ENCODE measurements at places on chromosomes 6 and 20.

DNA sequence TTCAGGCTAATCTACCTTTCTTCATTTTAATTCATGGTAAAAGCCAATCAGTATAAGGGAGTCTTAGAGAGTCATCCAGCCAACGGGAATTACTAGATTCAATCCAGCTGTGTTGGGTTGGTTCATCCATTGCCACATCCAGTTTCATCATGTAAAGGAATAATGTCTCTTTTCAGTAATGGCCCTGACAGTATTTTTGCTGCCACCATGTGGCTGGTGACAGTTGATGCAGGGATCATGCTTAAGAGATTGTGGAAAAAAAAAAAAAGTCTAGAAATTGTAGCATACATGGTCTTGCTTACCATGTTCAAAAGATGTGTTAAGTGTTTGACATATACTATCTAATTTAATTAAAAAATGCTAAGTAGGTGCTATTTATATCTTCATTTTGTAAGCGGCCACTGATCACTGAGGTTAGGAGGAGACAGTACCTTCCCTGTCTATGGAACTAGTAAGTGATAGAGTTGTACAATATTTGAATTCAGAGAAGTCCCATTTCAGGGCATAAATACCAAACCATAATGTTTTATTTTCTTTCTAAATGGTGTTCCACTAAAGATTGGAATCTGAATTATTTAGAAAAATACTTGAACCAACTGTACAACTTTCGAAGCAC, 135.9 kb downstream of the KHDRBS2 start:
- no peak overlapping the region for H3K27ac ChIP-seq
- DNase-seq = peak; percentile 79
- H3K36me3 ChIP-seq = no peaks in the 10 kb centered on the region
- no peak overlapping the region for H3K4me3 ChIP-seq

DNA sequence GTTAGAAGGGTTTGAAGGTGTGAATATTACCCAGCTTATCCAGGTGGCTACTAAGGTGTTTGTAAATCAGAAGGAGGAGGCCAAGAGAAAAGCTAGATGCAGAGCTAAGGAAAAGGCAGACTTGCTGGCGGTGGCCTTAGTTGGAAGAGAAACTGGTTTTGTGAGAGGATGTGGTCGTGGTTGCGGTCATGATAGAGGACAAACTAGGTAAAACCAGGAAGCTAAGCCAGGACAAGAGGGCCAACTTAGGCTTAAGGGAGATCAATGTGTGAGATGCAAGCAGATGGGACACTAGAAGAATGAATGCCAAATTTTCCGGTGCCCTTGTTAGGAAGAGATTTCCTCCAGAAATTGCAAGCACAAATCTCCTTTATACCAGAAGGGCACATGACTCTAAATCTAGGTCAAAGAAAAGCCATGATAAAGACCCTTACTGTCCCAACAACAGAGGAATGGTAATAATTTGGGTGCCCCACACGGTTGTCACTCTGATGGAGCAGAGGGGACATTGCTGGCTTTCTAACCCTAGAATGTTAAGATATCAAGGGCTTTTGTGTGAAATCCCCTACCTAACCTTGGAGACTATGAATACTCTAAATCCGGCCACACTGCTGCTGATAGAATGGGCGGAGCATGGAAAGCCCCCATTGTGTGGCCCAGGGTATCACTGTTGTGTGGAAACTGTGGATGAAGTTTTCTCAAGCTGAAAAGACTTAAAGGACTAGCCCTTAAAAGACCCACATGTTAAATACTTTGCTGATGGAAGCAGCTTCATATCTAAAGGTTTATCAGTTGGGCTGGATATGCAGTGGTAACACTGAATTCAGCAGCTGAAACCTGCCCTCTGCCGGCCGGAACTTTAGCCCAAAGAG, 7.8 kb downstream of the IL22RA2 start:
- no peak overlapping the region for H3K27ac ChIP-seq
- H3K4me1 ChIP-seq = no peaks in the 10 kb centered on the region
- H3K27me3 ChIP-seq = no peaks in the 10 kb centered on the region

- no peaks in the 10 kb centered on the region for H3K27me3 ChIP-seq
- H3K4me1 ChIP-seq = peaks cover 12% of the 10 kb centered on the region
- H3K4me3 ChIP-seq = no peak overlapping the region
- H3K27ac ChIP-seq = no peak overlapping the region
- no peaks in the 10 kb centered on the region for H3K36me3 ChIP-seq
- DNase-seq = peak; percentile 34
Measured at GRCh38 chr6:134351615-134352474, 33.9 kb upstream of the SGK1 start.

DNA sequence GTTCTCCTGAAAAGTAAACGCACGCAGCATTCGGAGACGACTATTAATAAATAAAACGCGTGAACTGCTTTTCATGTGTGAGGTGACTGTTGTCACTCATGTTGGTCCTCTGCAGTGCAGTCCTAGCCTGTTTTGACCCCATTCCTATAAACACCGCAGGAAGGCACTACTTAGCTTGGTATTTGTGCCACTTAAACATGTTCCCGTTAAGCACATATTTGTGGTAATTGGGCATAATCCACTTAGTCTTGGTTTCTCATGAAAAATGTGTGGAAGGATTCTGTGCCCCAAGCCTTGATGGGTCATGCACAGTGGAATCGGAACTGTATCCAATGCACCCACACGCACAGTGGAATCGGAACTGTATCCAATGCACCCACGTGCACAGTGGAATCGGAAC, 313.9 kb downstream of the THBS2 start:
- no peak overlapping the region for H3K27ac ChIP-seq
- no peaks in the 10 kb centered on the region for H3K36me3 ChIP-seq
- H3K27me3 ChIP-seq = peaks cover 15% of the 10 kb centered on the region
- H3K4me1 ChIP-seq = no peaks in the 10 kb centered on the region

DNA sequence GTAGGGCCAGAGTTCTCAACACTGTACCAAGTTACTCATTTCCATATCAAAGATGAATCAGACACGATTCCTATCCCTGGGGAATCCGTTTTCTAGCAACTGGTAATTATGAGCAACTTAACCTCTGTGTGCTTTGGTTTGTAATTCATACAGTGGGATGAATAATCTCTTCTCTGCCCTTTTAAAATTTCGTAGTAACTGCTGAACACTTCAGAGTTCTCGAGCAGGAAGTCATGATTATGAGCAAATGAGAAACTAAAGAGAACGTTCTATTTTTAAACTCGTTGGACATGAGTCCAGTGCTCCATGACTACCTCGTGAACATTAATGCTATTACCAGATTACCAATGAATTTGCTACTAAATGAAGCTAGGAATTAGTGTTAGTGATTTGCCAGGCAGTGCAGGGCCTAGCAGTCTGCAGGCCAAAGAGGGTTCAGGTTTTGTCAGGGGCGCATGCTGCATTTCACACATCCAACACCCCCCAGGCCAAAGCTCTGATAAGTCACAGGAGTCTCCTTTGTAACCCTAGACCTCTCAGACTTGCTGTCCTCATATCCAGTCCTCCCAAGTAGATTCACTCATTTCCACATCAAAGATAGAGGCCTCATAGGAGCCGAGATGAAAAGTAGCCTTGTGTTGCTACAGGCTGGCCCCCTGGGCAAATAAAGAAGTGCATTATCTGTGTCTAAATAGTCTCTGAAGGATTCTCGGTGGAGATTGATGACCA, 45.8 kb upstream of the VSTM2L start:
- no peak overlapping the region for H3K4me3 ChIP-seq
- DNase-seq = peak; percentile 28
- no peaks in the 10 kb centered on the region for H3K4me1 ChIP-seq
- H3K36me3 ChIP-seq = peaks cover 23% of the 10 kb centered on the region
- no peaks in the 10 kb centered on the region for H3K27me3 ChIP-seq

GRCh38 chr6:145244349-145245100, 490.8 kb downstream of the EPM2A start:
- no peak for DNase-seq
- peaks cover 2% of the 10 kb centered on the region for H3K4me1 ChIP-seq
- no peak overlapping the region for H3K27ac ChIP-seq
- H3K27me3 ChIP-seq = no peaks in the 10 kb centered on the region
- no peak overlapping the region for H3K4me3 ChIP-seq
- H3K36me3 ChIP-seq = no peaks in the 10 kb centered on the region

GRCh38 chr6:111096246-111096645, 8.9 kb downstream of the SLC16A10 start:
- H3K27me3 ChIP-seq = peaks cover 25% of the 10 kb centered on the region
- no peak for DNase-seq
- no peaks in the 10 kb centered on the region for H3K36me3 ChIP-seq
- H3K4me1 ChIP-seq = peaks cover 2% of the 10 kb centered on the region
- no peak overlapping the region for H3K4me3 ChIP-seq
- no peak overlapping the region for H3K27ac ChIP-seq

DNA sequence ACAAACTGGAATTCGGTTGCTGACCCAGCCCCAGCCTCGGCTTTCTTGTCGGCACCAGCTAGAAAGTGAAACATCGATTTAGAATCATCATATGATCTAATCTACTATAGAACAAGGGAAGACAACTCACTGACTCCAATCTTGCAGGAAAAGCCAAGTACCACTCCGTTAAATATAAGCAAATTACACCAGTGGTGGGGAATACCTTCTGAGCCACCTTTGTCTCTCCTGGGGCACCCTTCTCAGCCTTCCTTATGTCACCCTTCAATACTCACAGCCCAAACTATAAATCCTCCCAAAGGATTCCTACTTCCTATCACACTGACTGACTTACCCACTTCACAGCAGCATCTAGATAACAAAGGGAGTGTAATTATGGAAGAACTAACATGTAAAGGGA, 7.5 kb downstream of the RPS10 start:
- peaks cover 3% of the 10 kb centered on the region for H3K4me1 ChIP-seq
- H3K27me3 ChIP-seq = no peaks in the 10 kb centered on the region
- no peak for DNase-seq
- peaks cover 71% of the 10 kb centered on the region for H3K36me3 ChIP-seq
- no peak overlapping the region for H3K4me3 ChIP-seq
- no peak overlapping the region for H3K27ac ChIP-seq

GRCh38 chr6:160221423-160221822, 37.2 kb downstream of the SLC22A2 start:
- H3K27ac ChIP-seq = no peak overlapping the region
- no peak for DNase-seq
- H3K27me3 ChIP-seq = peaks cover 12% of the 10 kb centered on the region
- no peaks in the 10 kb centered on the region for H3K4me1 ChIP-seq
- H3K36me3 ChIP-seq = no peaks in the 10 kb centered on the region

GRCh38 chr6:13124131-13124530, 204.2 kb downstream of the TBC1D7 start:
- H3K36me3 ChIP-seq = no peaks in the 10 kb centered on the region
- no peaks in the 10 kb centered on the region for H3K27me3 ChIP-seq
- H3K4me1 ChIP-seq = no peaks in the 10 kb centered on the region
- DNase-seq = no peak
- no peak overlapping the region for H3K4me3 ChIP-seq

GRCh38 chr6:105357165-105357564, 45.7 kb downstream of the PREP start:
- H3K27ac ChIP-seq = no peak overlapping the region
- peaks cover 43% of the 10 kb centered on the region for H3K36me3 ChIP-seq
- H3K27me3 ChIP-seq = no peaks in the 10 kb centered on the region
- peaks cover 4% of the 10 kb centered on the region for H3K4me1 ChIP-seq

GRCh38 chr6:127959869-127960268, 59.0 kb upstream of the THEMIS start:
- no peaks in the 10 kb centered on the region for H3K36me3 ChIP-seq
- no peak overlapping the region for H3K27ac ChIP-seq
- no peaks in the 10 kb centered on the region for H3K4me1 ChIP-seq
- no peaks in the 10 kb centered on the region for H3K27me3 ChIP-seq
- no peak overlapping the region for H3K4me3 ChIP-seq

DNA sequence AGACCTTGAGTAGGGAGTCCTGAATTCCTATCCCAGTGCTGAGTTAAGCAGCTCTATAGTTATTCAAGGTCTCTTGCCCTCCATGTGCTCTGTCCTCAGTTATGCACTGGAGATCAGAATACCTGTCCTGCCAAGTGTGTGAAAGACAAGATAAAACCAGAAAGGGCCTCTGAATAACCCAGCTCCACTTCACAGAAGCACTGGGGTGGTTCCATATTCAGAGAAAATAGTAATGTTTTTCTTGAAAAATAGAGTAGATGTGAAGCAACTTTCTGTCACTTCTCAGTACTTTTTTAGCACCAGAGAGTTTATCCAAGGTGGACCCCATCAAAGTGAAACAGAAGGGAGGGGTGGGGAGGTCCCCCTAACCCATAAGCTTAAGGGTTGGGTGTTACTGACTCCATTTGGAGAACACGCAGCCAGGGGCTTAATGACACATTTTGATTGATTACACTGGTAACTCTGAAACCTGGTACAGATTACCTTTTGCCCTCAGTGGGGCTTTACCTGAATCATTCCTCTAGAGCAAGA, 509.8 kb upstream of the JARID2 start:
- H3K4me1 ChIP-seq = peaks cover 4% of the 10 kb centered on the region
- no peak overlapping the region for H3K27ac ChIP-seq
- H3K27me3 ChIP-seq = no peaks in the 10 kb centered on the region
- no peak overlapping the region for H3K4me3 ChIP-seq
- H3K36me3 ChIP-seq = no peaks in the 10 kb centered on the region

- H3K4me3 ChIP-seq = no peak overlapping the region
- DNase-seq = no peak
- no peaks in the 10 kb centered on the region for H3K36me3 ChIP-seq
- no peaks in the 10 kb centered on the region for H3K27me3 ChIP-seq
Measured at GRCh38 chr6:96783307-96783706, 54.0 kb downstream of the GPR63 start.

DNA sequence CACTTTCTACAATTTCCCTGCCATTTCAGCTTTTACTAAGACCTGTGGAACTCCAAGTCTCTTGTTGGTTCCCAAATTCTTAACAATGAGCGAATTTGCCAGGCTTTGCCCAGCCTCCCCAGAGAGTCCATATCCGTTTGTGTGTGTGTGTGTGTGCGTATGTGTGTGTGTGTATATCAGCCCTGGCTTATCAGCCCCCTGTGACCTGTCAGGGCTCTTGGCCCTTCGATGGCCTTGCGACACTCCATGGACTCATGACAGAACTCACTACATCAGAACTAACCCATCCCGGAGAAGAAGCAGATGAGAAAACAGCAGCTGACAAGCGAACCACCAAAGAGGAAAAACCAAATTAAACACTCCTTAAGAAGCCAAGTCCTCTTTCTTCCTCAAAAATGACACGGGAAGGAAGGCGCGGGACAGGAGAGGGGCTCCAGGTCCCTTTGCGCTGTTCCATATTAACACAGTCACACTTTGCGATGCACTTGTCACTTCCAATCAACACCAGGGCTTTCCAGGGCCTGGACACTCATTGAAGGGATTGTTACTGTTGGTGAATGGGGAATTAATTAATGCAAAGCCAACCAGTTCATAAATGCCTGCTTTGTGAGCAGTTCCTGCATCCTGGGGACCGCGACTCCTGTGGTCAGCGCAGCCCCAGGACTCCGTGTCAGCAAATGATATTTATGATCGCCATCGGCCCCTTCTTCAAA, 524.0 kb downstream of the CD83 start:
- no peak overlapping the region for H3K4me3 ChIP-seq
- no peaks in the 10 kb centered on the region for H3K36me3 ChIP-seq
- H3K27ac ChIP-seq = no peak overlapping the region

GRCh38 chr20:58019027-58019849, 209.2 kb downstream of the ANKRD60 start:
- no peak overlapping the region for H3K4me3 ChIP-seq
- H3K27me3 ChIP-seq = no peaks in the 10 kb centered on the region
- no peak overlapping the region for H3K27ac ChIP-seq
- H3K4me1 ChIP-seq = peaks cover 1% of the 10 kb centered on the region
- H3K36me3 ChIP-seq = no peaks in the 10 kb centered on the region

GRCh38 chr6:135043846-135044245, 10.8 kb downstream of the HBS1L start:
- H3K4me3 ChIP-seq = no peak overlapping the region
- H3K27ac ChIP-seq = no peak overlapping the region
- no peak for DNase-seq
- peaks cover 43% of the 10 kb centered on the region for H3K36me3 ChIP-seq

Measured in mesenchymal stem cell (in vitro differentiated cells and primary cell).